CD4-positive, alpha-beta T cell treated with Interleukin-10 for 1 hour (primary cell): ENCODE measurements at places on chromosomes 12 and 14.

DNA sequence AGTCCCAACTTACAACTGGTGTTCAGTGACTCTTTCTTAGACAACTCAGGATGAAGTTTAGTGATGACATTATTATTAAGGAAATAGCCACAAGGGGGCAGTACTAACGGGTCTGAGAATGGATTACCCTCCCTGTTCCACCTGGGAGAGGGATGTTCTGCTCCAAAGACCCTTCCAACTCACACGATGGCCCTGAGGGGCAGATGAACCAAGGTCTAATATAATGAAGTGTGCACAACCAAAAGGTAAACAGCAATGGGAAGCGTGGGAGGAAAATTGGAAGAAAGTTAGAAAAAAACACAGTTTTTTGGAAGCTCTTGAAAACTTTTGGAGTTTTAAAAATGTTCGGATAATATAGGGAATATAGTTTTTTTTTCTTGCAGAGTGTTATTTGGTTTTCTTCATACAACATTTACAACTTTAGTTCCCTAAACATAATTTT is 24.0 kb downstream of the FGF6 start:
- DNase-seq = peak; percentile 58

- peak; percentile 48 for DNase-seq
These were observed 1.9 kb downstream of the SLC25A3 start for GRCh38 chr12:98595243-98595988.

DNA sequence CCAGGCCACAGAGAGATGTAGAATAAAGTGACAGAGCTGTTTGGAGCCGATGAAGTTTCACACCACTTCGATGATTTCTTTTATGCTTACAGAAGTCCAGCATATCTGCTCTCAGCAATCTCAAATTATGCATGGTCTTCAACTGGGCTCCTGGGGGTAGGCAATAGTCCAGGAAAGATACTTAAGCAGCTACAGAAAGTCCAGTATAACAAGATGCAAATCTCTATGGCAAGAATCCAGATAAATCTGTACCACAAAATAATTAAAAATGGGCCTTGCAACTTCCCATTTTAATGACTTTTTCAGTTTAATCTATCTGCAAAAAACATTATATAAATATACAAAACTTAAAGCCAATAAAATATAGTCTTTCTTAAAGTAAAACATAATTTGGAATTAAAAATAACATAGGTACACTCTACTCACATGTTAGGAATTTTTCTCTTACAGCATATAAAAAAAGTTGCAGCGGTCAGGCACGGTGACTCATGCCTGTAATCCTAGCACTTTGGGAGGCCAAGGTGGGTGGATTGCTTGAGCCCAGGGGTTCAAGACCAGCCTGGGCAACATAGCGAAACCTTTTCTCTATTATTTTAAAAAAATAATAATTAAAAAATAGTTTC is 20.5 kb upstream of the RAD51AP1 start:
- no peak for DNase-seq

- no peak for DNase-seq
These were observed 69.9 kb downstream of the PLXNC1 start for GRCh38 chr12:94218233-94218632.

DNA sequence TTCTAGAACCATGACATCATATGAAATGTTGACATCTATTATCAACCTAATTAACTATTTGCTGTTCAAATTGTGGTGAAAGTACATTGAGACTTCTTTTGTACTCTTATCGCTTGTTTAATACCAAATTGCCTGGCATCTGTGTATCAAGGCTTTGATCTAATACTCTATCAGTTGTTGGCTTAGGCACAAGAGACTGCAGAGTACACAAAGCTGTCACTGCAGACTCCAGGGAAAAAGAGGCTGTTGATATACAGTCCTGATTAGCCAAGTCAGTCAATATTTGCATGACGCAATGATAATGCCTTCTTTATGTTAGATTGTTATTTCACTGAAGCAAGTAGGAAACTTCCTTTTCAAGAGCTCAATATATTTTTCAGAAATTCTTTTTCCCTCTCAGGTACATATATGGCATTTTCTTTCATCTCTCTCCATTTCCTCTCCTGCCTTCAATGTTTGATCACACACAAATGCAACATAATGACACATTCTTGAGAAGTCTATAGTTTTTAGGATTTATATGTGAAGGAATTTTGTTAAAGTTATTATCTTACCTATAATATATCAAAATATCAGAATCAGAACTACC is 32.3 kb upstream of the PTCSC3 start:
- DNase-seq = no peak

DNA sequence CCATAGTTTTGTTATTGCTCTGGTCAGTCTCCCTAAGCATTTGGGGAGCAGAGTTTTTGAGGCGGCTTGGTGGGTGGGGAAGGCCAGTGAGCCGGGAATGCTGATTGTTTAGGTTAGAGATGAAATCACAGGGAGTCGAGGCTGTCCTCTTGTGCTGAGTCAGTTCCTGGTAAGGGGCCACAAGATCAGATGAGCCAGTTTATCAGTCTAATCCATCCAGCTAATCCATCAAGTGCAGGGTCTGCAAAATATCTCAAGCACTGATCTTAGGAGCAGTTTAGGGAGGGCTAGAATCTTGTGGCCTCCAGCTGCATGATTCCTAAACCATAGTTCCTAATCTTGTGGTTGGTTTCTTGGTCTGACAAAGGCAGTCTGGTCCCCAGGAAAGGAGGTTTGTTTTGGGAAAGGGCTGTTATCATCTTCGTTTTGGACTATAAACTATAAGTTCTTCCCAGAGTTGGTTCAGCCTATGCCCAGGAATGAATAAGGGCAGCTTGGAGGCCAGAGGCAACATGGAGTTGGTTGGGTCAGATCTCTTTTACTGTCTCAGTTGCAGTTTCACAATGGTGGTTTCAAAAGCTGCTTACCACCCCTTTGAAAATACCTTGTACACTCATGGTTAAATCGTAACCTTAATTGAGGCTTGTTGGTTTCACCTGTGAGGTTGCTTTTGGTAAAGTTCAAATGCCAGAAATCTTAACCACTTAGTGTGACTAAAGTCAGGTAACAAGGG is 33.6 kb upstream of the HIGD1C start:
- no peak for DNase-seq
